ENCODE measurements at places on chromosomes 11 and 22. TPM values are rescaled to one million over a fixed set of nuclear protein-coding genes. Genes with fewer than 3 reads are reported as not detected.

The TMEM121B gene
- polyA plus RNA-seq = not detected

The WBP2NL gene
- polyA plus RNA-seq = not detected

The KRTAP5-9 gene
- polyA plus RNA-seq = 0.42 TPM

The CHORDC1 gene
- polyA plus RNA-seq = 16.8 TPM

The FADS1 gene
- polyA plus RNA-seq = 98.4 TPM

The PDE3B gene
- 14.1 TPM for polyA plus RNA-seq

The MYEOV gene
- polyA plus RNA-seq = 1.6 TPM

The DUSP8 gene
- 15.4 TPM for polyA plus RNA-seq

The TRIM29 gene
- polyA plus RNA-seq = 1.2 TPM

The CRYBB3 gene
- polyA plus RNA-seq = 0.60 TPM

The WNT11 gene
- polyA plus RNA-seq = 0.42 TPM

The SAMM50 gene
- 34.7 TPM for polyA plus RNA-seq

The CST6 gene
- not detected for polyA plus RNA-seq

The BRSK2 gene
- polyA plus RNA-seq = 2.3 TPM

The RAB39A gene
- not detected for polyA plus RNA-seq

The AGBL2 gene
- 5.7 TPM for polyA plus RNA-seq

The KRTAP5-11 gene
- not detected for polyA plus RNA-seq

The POU2AF2 gene
- 0.12 TPM for polyA plus RNA-seq
